Activated CD4-positive, alpha-beta memory T cell treated with anti-CD3 and anti-CD28 coated beads, Interleukin-2, amount 10 ng/mL, durations not matched to agents 7 days and 5 days (primary cell): ENCODE measurements at places on chromosomes 4 and X. TPM values are rescaled to one million over a fixed set of nuclear protein-coding genes. Genes with fewer than 3 reads are reported as not detected.

The SLC25A43 gene
- 5.2 TPM for total RNA-seq

The ARSJ gene
- not detected for total RNA-seq

The RNF212 gene
- 0.88 TPM for total RNA-seq

The GYG2 gene
- total RNA-seq: not detected

The SYTL5 gene
- total RNA-seq: not detected

The NKX6-1 gene
- not detected for total RNA-seq

The RHOH gene
- total RNA-seq: 126 TPM

The PRRG1 gene
- total RNA-seq: not detected

The DCAF8L2 gene
- not detected for total RNA-seq

The VCX3B gene
- total RNA-seq: not detected

The FGFBP2 gene
- total RNA-seq: 3.2 TPM

The MUC7 gene
- total RNA-seq: not detected

The TKTL1 gene
- total RNA-seq: 0.85 TPM

The AVPR2 gene
- total RNA-seq: not detected

The AWAT2 gene
- not detected for total RNA-seq

The LDB2 gene
- not detected for total RNA-seq

The PGAM4 gene
- 0.43 TPM for total RNA-seq

The IGSF1 gene
- not detected for total RNA-seq

The COX7B2 gene
- total RNA-seq: not detected

The SPANXC gene
- total RNA-seq: not detected

The SCOC gene
- 25.0 TPM for total RNA-seq

The IL2RG gene
- 633 TPM for total RNA-seq

The MTCP1 gene
- 20.2 TPM for total RNA-seq

The ATG4A gene
- 12.5 TPM for total RNA-seq

The XPNPEP2 gene
- total RNA-seq: 2.1 TPM

The MAML3 gene
- 2.5 TPM for total RNA-seq

The RHOXF2 gene
- total RNA-seq: not detected

The TRIM61 gene
- total RNA-seq: 1.1 TPM

The PPP4R3C gene
- not detected for total RNA-seq

The DRD5 gene
- total RNA-seq: not detected

The PPP1R2C gene
- total RNA-seq: not detected

The RENBP gene
- 12.1 TPM for total RNA-seq

The GIMD1 gene
- not detected for total RNA-seq

The AKAP14 gene
- total RNA-seq: not detected

The MAGEA12 gene
- not detected for total RNA-seq

The C4orf50 gene
- 1.0 TPM for total RNA-seq

The ERCC6L gene
- 9.0 TPM for total RNA-seq

The SPANXA2 gene
- not detected for total RNA-seq

The TRPC5OS gene
- total RNA-seq: not detected

The MAP3K15 gene
- 0.38 TPM for total RNA-seq

The XAGE1B gene
- total RNA-seq: not detected

The ETNPPL gene
- total RNA-seq: not detected

The KIAA1210 gene
- not detected for total RNA-seq

The KLHL15 gene
- 9.3 TPM for total RNA-seq

The POU4F2 gene
- total RNA-seq: not detected

The LUZP4 gene
- not detected for total RNA-seq

The NMU gene
- 0.33 TPM for total RNA-seq

The CHST7 gene
- 11.5 TPM for total RNA-seq
